Stimulated activated CD4-positive, alpha-beta T cell treated with anti-CD3 and anti-CD28 coated beads, Interleukin-4, amount 100 ng/mL, for 24 hours (primary cell): ENCODE measurements at places on chromosomes 3 and 15.

DNA sequence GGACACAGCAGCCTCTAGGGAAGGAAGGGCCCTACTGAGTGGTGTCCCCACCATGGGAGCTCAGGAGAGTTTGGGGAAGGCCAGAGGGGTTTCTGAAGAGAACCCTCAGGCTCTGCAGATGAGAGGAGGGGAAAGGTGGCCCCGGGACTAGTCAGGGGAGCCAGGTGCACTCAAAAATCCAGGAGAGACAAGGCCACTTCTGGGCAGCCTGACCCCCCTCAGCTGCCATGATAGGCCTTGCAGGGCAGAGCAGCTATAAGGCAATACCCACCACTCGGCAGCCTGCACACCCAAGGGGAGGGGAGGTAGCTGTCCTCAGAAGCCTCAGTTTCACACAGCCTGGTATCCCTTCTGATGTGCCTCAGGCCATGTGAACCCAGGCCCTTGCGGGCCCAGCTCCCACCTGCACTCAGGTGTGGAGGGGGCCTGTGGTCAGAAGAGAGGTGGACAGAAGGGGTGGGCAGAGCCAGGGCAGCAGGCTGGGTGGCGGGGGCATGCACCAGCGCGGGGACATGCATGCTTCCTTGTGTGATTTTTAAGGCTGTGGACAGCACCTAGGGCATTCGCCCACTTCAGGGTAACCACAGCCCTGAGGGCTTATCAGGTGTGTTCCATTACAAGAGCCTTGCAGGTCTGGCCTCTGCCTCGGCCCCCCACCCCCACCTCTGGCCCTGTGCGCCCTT lies 34.6 kb downstream of the SRPRB start:
- DNase-seq, result no peak

DNA sequence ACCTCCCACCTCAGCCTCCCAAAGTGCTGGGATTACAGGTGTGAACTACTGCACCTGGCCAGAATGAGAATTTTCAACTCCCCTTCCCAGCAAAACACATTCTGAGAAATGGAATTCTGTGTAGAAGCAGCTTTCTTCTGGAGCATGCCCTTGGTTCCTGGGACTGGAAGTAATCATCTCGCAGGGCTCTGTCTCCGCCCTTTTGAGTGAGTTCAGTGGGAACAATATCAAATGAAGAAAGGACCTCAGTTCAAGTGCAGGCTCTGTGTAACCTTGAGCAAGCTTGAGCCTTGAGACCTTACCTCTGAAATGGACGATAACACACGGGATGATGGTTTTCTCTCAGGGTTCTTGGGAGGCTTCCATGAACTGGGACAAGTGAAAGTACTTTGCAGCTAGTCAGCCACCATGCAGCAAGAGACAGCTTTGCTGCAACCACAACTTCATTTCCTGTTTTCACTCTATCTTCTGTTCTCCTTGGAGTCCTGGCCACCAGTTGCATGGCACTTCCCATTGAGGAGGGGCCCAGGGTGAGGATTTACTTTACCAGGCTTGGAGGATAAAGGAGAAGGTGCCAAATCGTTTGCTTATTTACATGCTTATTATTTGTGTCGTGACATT lies 35.7 kb upstream of the IGF1R start:
- DNase-seq, result no peak

DNA sequence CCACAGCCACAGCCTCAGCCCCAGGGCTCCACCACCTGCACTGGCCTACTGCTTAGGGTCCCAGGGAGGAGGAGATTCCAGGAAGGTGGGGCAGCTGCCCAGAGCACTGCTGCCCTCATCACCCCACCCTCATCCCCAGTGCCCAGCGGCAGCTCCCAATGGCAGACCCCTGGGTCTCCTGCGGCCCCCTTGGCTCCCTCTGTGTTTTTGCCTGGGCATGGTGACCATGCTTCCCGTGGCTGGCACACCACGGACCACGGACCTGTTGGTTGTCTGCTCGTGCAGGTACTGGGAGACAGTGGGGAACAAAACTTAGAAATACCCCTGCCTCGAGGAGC lies 2.7 kb downstream of the CHST13 start:
- no peak for DNase-seq

DNA sequence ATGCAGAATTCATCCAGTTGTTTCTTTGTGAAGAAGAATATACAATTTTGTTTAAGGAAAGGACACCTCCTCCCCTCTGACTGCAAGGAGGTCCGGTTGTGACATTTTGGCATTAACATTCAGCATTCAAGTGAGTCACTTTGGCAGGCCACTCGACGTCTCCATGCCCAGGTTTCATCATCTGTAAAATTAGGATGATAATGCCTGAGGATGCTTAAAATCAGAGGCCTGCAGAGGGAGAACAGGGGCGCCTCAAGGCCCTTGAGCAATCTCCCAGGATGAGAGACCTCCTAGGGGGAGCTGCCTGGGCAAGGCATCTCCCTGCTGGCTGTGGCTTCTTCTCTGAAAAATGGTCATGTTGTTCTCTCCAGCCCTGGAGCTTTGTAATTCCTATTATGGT lies 236.0 kb downstream of the CACNA2D3 start:
- DNase-seq, result no peak

- no peak for DNase-seq
Observed at GRCh38 chr3:155244216-155244615, 49.3 kb downstream of the STRIT1 start.

GRCh38 chr3:23640471-23641146 lies 165.1 kb upstream of the UBE2E1 start:
- DNase-seq, result no peak

DNA sequence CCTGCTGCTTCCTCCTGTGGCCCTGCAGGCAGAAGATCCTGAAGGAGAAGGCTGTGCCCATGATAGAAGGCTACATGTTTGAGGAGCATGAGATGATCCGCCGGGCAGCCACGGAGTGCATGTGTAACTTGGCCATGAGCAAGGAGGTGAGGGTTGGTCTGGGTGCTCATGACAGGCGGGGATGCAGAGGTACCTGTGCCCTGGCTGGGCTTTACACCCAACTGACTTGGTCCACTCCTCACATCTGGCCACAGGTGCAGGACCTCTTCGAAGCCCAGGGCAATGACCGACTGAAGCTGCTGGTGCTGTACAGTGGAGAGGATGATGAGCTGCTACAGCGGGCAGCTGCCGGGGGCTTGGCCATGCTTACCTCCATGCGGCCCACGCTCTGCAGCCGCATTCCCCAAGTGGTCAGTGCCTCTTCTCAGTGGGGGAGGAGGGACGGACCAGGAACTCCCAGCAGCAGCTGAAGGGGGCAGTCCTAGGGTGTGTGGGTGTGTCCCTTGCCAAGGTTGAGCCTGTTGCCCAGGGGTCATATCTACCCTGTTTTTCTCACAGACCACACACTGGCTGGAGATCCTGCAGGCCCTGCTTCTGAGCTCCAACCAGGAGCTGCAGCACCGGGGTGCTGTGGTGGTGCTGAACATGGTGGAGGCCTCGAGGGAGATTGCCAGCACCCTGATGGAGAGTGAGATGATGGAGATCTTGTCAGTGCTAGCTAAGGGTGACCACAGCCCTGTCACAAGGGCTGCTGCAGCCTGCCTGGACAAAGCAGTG lies 1.6 kb upstream of the RCCD1 start:
- DNase-seq, result no peak

GRCh38 chr3:39398700-39399099 lies 7.8 kb upstream of the RPSA start:
- no peak for DNase-seq

DNA sequence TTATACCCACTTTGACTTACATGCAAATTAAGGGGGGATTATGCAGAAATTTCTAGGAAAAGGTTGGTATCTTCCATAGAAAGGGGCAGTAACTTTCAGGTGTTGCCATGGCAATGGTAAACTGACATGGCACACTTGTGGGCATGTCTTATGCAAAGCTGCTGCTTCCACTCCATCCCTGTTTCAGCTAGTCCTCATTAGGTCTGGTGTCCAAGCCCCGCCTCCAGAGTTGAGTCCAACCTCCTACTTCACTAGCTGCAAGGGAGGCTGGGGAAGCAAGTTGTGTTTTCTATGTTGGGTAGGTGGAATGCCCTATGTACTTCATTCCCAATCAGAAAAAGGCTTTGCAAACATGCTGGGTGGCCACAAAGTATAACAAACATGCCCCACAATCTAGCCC lies 14.7 kb upstream of the KLHL40 start:
- no peak for DNase-seq

DNA sequence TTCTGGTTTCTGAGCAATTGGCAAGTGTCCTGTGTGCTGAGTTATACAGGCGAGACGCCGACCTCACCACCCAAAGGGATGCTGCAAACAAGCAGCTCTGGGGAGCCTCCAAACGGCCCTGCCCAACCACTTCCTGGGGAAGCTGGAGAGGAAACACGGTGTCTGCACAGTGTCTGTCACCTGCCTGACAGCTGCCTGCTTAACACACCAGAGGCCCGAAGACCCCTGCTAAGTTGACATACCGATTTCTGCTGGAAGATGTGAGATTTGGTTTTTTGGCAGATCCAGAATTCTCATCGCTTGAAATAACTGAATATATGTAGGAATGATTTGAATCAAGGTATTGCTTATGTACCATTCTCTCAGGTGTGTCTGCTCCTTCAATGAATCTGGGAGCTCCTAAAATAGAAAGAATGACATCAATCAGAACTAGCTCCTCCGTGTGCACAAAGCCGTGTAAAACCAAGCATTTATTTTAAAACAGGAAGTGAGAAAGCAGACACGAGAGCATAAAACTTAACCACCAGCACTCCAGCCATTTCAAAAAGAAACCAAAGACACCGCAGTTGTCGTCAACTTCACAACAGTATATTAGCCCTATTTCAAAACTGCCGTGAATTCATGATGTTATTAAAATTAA lies 27.2 kb downstream of the LRRC2 start:
- DNase-seq, result peak; percentile 70

DNA sequence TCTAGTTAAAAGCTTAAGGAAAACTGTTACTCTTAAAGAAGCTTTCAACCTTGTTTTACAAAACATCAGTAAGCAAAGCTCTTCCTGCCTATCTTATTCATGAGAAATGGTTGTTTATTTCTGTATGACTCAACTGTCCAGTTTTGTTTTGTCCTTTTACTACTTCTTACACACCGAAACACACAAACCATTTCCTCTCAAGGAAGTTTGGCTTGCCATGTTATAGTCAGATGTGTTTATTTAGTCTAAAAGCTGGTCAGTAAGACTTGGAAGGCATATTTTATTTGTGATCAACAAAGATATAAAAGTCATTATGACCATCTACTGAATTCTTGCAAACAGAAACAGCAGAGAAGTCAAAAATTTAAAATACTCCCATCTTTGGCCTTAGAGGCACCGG lies 53.2 kb upstream of the RBSN start:
- DNase-seq, result no peak

GRCh38 chr3:54071601-54072000 lies 50.8 kb upstream of the CACNA2D3 start:
- no peak for DNase-seq

DNA sequence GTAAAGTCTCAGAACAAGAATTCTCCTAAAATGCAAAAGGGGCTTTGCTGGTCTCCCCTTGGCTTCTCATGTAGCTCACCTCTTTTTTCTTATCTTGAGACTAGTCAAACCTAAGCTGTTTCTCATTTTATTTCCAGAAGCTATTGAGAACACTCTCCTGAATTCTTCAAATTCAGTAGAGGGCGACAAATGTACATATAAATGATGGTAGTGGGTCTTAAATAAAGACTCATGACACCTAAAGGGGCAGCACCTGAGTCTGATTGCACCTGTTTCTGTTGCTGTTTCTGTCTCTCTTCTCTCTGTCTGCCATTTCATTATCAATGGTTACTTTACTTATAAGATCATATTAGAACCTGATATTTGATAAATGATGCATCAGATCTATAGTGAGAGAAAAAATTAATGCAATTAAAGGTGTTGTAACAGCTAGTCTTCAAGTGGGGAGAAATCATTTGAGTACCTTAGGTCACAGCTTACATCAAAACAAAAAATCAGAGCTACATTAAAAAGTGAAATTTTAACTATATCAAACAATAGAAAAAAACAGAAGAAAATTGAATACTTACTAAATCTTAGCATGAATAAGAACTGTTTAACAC lies 7.0 kb downstream of the ADIPOQ start:
- no peak for DNase-seq

- peak; percentile 53 for DNase-seq
Observed at GRCh38 chr15:92009162-92009561, 155.7 kb downstream of the SLCO3A1 start.

DNA sequence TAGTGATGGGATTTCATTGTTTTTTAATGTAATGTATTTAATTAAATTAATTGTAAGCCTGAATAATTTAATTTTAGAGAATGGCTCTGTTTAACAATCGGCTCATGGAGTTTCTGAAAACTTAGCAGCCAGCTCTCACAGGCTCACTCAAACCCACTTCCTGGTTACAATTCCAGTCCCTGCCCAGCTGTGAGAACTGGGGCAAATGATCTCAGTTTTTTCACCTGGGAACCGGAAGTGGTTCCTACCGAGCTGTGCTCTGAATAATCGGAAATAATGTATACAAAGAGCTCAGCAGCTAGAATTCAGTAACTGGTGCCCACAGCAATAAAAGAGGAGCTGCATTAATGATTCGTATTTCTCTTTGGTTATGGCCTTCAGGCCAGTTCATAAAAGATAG lies 244.3 kb upstream of the MCTP2 start:
- peak; percentile 16 for DNase-seq

DNA sequence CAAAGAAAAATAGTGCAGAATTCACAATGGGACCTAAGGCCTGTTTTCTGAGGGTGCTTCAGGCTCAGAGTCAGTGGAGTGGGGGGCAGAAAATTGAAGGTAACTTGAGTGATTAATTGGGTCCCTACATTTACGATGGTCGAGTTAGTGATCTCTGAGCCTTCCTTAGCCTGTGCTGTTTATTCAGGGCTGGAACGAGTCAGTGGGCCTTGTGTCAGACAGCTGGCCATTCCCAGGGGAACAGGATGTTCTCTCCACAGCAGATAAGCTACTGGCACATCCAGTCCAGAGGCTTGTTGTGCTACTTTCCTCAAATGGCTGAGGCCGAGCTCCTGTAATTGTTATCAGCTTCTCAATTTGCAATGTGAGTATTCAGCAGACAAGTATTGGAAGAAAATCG lies 29.2 kb upstream of the CNTN3 start:
- no peak for DNase-seq

GRCh38 chr15:62881056-62881455 lies 161.5 kb upstream of the TPM1 start:
- no peak for DNase-seq

GRCh38 chr3:39448506-39449233 lies 18.8 kb upstream of the MOBP start:
- DNase-seq, result no peak

GRCh38 chr15:45572617-45573016 lies 14.6 kb upstream of the BLOC1S6 start:
- DNase-seq, result no peak

DNA sequence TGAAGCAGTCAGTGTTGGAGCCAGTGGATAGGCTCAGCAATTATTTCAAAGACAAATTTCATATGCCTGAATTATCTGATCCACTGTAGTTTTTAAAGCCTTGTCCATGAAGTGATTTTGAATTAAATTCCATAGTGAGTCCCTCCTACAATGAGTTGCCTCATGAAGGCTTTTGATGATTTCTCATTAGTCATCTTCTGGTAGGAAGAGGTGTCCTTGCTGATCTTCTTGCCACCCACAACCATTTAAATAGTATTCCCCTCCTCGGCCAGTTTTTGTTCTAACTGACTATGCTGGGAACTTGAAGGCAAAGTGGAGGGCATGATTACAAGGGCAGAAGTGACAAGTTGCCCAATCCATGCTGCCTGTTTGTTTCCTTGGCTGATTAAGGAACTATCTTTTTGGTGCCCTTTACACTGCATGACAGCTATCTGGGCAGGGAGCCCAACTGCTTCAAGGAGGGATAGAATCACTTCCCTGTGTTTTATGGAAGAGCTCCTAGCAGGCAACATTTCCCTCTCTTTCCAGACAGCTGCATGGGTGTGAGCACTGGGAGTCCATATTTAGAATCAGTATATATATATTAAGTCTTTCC lies 617.5 kb downstream of the ZPLD1 start:
- DNase-seq, result no peak

- DNase-seq, result no peak
Observed at GRCh38 chr3:99866261-99866761, 48.6 kb downstream of the CMSS1 start.
